Naive thymus-derived CD8-positive, alpha-beta T cell (primary cell): ENCODE measurements at places on chromosomes 1 and 21. TPM values are rescaled to one million over a fixed set of nuclear protein-coding genes. Genes with fewer than 3 reads are reported as not detected.

AGRN gene
- total RNA-seq = 6.4 TPM

GNG5 gene
- total RNA-seq = 32.5 TPM

DNA sequence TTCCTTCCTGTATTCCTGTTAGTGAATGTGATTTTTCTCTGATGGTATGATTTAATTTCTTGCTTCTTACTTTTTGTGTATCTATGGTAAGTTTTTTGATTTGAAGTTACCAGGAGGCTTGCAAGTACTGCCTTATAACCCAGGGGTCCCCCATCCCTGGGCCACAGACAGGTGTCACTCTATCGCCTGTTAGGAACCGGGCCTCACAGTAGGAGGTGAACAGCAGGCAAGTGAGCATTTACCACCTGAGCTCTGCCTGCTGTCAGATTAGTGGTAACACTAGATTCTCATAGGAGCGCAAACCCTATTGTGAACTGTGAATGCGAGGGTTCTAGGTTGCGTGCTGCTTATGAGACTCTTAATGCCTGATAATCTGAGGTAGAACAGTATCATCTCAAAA is 143.3 kb downstream of the RPS6KC1 start:
- no peaks in the 10 kb centered on the region for H3K27me3 ChIP-seq
- H3K27ac ChIP-seq = no peak overlapping the region
- H3K4me1 ChIP-seq = no peaks in the 10 kb centered on the region
- peaks cover 76% of the 10 kb centered on the region for H3K36me3 ChIP-seq

GRCh38 chr1:155093911-155094621 is 15.4 kb downstream of the EFNA3 start:
- H3K4me3 ChIP-seq = no peak overlapping the region
- H3K36me3 ChIP-seq = no peaks in the 10 kb centered on the region
- H3K27ac ChIP-seq = no peak overlapping the region
